ENCODE measurements at places on chromosomes 11 and 22.

- no peak for DNase-seq
These were observed 133.4 kb upstream of the E2F8 start for GRCh38 chr11:19374151-19374569.

DNA sequence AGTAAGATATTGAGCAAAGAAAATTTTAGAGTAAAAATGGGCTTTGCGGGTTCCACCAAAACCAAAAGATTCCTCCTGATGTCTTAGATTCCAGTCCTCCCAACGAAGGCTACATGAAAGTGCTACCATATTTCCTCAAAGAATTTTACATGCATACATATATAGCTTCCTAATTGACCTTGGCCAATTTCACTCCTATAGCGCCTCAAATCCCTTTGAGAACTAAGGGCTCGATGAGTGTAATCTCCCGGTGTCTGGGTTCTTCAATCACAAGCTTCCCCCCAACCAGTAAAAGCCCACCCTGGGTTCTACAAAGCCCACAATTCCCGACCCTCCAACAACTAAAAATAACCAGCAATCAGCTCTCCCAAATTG is 1.2 kb downstream of the SIK3 start:
- no peak for DNase-seq

- DNase-seq, result no peak
These were observed 7.3 kb downstream of the C11orf97 start for GRCh38 chr11:94519478-94520084.

DNA sequence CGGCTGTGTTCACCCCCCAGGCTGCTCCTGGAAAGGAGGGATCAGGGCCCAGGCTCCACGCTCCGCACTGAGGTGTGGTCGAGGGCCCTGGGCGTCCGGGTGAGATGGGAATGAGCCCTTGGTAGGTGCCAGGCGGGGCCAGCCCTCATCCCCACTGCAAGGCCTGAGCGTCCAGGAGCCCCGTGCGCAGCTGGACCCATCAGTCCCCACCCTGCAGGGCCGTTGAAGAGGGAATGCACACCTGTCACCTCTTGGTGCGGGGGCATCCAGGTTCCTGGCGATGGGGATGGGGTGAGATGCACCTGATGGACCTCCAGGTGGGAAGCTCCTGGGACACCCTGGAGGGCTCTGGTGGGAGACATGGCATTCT is 72.2 kb downstream of the KCNQ1 start:
- no peak for DNase-seq

DNA sequence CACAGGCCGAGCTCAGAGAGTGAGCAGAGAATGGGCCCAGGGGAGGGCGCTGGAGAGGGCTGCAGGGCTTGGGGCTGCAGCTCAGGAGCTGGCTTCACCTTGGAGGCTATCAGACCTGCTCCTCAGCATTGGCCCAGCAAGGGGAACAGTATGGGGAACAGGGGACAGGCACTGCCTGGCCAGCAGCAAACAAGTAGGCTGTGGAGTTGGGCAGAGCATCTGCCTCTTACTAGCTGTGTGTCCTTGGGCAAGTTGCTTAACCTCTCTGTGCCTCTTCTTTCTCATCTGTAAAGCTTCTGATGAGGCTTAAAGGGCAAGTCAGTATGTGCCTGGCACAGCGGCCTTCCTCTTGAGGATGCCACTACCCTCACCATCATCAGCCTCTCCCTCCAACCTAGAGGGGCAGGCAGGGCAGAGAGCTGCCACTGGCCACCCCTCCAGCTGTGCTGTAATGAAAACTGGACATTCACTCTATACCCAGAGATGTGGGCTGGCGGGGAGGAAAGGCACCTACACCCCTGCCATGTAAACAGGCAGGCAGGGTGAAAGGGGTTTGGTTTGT is 7.5 kb upstream of the CDKN1C start:
- DNase-seq, result no peak

- no peak for DNase-seq
These were observed 5.1 kb downstream of the FLRT1 start for GRCh38 chr11:64040684-64041322.

- no peak for DNase-seq
These were observed 13.0 kb upstream of the CDC42EP1 start for GRCh38 chr22:37547251-37547741.

DNA sequence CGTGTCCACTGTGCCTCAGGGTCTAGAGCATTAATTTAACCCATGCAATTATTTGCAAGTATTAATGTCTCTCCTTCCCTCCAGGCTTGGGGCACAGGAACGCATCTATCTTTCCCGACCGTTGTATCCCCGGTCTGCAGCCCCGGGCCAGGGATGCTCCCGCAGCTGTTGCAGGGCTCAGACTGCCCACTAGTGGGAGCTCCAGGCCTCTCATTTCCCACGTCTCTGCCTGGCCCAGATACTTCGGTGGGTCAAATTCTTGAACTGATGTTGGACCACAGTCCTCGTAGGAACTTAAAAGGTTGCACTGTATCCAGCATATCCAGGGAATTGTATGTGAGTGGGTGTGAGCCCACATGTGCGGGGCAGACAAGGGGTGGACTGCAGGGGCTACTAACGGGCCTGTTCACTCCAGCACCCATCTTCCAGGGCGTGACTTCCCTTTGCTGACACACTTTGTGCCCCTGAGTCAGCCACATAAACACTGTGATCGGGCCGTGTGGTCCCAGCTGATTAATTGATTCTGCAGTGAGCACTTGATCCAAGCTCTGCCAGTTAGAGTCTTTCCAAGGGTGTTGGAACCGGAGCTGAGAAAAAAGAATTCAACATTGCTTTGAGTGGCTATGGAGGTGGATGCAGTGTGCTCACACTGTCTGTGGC is 451.3 kb downstream of the TBC1D22A start:
- DNase-seq, result no peak

DNA sequence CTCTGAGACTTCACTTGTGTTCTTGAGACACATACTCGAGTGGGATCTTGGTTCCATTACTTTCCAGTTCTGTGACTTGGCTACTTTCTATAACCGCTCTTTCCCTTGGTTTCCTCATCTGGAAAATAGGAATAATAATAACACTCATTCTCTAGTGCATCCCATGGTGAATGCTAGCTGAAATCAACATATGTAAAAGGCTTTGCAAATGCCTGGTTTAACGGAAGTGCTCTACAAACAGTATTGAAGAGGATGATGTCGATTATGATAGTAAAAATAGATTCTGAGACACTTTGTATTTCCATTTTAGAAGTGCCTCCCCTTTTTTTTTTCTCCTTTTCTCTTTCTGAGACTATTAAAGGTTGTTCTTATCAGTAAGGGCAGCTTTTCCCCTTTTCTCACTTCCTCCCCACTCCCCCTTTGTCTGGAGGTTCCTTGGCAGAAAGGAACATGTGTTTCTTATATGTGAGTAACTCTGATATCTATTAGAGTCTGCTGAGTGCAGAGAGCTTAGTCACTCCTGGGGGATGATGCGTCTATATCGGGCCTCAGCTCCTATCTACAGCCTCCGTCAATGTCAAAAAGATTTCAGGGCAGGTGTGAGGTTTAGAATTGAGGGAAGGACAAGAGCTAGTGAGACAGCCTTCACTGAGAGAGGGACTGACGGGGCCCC is 489.3 kb downstream of the NTM start:
- DNase-seq, result no peak

- DNase-seq, result no peak
These were observed 28.0 kb downstream of the OR8D1 start for GRCh38 chr11:124285610-124286344.

DNA sequence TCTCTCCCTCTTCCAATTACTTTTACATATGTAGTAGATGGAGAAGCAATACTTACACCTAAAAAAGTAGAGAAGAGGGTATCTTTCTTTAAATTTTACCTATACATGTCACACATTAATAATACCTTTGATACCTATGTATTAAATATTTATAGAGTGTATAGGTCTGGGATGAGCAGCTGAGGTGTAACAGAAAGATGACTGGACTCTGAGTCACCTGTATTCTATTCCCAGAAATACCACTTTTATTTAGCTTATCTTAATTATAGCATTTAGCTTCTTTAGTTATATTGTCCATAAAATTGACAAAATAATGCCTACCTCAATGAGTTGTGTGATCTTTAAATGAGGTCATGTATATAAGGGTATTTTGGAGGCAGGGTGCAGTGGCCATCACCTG is 30.6 kb upstream of the YAP1 start:
- no peak for DNase-seq

DNA sequence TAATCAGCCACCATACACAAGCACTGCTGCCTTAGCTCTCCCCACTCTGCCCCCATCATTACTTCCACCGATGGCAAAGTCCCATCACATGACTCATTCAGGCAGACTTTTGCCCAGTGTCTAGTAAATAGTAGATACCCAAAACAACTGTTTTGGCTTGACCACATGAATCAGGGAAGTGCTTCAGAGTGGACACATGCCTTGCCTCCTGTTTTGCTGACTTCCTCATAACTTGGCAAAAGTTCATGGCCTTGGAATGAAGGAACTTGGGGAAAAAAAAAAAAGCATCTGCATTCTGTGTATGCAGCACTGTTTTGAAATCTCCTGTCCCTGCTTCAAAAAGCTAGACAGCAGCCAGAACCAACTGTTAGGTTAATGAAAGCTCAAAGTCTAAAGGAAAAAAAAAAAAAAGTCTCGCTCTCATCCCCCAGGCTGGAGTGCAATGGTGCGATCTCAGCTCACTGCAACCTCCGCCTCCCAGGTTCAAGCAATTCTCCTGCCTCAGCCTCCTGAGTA is 335.3 kb downstream of the FAM181B start:
- no peak for DNase-seq

DNA sequence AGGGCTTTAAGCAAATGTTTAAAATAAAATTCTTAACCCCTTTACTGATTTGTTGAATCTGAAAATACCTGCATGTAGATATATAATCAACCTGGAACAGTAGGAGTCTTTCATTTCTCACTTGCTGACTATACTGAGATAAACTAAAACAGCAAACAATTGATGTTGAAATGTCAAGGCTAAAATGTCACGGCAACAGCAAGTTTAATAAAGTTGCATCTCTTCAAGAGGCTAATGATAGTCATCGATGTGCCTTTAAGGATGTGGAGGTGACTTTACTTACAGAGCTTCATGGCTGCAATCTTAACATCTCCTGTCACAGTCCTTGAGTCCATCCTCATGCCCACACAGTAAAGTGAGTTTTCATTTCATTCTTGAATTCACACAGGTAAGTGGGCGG is 3.6 kb upstream of the PRRG4 start:
- no peak for DNase-seq

DNA sequence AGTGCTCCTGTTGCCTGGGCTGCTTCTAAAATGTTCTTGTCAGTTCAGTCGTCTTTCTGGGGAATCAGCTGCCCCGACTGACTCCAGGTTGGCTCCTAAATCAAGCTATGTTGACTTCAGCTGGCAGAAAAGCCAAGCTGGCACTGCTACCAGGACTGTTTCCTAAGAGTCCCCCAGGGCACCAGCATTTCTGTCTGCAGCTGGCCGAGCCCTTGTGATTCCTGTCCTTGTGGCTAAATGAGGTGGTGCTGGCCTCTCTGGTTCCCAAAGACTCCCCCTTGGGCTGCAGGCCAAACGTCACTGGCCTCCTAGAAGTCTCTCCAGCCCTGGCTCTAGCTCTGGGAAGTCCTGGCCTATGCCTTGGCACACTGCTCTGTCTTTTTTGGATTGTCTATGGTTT is 31.1 kb downstream of the GRAMD1B start:
- no peak for DNase-seq

- no peak for DNase-seq
These were observed 26.4 kb upstream of the ARHGAP20 start for GRCh38 chr11:110738641-110739040.

DNA sequence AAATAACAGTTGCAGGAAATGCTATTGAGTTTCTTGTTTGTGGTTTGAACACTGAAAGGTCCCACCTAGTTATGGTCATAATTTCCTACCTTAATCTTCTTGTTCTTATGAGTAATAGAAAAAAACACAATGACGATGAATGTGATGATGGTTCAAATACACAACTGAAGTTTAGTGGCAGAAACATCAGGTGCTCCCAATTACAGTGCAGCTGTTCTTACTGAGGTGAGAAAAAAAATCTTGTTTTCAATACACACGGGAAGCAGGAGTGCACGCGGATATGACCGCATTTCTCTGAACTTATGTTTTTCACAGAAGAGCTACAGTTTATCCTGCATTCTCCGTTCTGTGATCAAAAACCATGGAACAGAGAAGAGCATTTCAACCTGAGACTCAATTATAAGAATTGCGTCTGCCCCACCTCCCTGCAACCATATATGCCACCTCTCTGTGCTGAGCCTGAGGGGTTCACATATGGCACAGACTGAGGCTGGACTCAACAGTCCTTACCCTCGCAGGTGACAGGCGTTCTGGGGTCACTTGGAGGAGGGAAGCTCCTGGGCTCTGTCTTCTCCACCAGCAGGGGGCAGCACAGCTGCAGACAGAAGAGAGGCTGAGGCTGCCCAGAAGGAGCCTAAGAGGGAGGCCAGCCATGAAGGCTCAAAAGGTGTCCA is 99.7 kb upstream of the IGLL5 start:
- DNase-seq, result no peak

DNA sequence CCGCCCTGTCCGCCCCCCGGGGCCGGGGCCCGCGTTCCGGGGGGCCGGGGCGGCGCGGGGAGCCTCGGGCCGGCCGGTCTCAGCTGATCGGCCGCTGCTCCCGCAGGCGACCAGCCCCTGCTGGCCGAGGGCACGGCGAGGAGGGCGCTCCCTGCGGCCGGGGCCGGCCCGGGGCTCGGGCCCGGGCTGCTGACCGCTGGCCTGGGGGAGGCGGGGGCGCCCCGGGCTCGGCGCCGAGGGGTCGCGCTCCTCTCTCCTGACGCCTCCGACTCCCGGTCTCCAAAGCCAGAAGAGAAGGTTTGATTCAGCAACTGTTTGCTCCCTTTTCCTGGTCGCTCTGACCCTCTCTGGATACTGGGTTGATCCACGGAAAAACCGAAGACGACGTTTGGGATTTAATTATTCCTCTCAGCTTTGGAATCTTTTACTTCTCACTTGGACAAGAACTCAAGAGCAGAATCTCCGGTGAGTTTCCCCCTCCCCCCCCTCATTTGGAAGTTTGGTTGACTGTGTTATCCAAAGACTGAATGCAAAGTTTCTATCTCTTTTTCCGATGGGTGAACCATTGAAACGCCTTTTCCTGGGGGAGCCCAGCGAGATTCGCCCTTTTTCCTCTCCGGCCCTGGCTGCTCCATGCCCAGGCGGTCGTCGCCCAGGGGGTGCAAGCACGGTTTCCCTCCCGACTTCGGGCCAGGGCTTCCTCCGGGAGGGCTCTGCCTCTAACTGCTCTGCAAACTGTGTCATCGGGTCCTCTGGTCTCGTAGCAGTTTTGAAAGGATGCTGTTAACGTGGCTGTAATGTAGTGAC is 725 bp downstream of the KDM2A start:
- no peak for DNase-seq

- DNase-seq, result peak; percentile 69
These were observed 53.3 kb downstream of the NCAM1 start for GRCh38 chr11:113014262-113015097.

DNA sequence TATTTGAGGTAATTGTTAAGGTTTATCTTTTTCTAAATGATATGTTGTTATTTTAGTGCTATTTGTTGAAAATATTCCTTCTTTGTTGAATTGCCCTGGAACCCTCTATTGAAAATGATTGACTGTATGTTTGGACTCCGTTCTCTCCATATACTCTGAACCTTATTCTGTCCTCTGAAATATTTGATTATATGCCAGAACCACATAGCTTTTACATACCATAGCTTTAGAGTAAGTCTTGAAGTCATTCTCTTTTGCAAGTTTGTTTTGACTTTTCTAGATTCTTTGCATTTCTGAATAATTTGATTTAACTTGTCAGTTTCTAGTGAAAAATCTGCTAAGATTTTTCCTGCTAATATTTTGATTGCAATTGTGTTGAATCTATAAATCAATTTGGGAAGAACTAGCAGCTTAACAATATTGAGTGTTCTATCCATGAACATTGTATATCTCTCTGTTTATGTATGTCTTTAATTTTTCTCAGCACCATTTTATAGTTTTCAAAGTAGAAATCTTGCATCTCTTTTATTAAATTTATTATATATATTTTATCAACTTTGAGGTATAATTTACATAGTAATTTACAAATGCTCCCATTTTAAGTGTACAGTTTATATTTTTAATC is 51.7 kb upstream of the PITPNB start:
- DNase-seq, result no peak
